SW 1271 (cell line): ENCODE measurements at places on chromosomes 4 and X.

DNA sequence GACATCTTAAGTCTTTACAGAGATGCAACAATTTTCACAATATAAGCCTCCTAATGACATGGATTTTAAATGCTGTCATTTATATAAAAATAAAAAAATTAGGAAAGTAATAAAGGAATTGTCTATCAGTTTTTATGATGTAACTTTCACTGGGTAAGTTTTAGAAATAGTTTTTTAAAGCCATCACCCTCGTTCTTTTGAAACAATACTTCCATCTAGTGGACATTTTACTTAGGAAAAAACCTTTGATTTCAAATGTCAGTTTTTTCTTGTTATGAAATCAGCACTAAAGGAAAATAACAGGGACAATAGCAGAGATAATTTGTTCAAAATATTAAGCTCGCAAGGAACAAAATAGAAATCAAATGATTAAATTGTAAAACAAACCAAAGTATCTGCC is 24.3 kb upstream of the NDNF start:
- peak; percentile 23 for DNase-seq

DNA sequence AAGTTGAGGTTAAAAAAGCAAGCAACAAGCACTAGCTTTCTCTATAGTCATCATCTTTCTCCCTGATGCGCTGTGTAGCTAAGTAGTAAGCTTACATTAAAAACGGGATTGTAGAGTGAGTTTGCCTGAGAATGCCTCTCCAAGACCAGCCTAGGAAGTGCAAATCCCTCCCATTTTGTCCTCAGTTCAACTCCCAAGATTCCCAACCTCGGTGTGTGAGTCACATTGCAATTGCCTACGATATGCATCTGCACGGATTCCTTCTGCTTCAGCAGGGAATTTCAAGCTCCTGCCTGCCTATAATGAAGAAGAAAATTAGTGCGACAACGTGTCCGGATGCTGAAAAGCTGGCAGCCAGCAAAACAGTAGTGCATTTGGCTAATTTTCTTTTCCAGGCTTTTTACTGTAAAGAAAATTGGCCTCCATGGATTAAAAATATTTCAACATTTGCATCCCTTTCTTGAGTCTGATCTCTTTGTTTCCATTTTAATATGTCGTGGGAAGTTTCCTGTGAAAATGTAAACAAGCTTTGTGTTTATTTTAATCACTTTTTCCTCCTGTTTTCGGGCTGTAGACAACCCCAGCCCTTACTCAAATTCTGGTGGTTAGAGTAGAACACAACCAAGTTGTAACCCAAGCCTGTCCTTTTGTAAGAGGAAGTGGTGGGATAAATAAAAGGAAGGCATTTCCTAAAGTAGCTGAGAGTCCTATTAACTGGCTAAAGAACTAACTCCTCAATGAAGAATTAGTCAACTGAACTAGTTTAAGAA is 58.4 kb upstream of the TET2 start:
- no peak for DNase-seq

DNA sequence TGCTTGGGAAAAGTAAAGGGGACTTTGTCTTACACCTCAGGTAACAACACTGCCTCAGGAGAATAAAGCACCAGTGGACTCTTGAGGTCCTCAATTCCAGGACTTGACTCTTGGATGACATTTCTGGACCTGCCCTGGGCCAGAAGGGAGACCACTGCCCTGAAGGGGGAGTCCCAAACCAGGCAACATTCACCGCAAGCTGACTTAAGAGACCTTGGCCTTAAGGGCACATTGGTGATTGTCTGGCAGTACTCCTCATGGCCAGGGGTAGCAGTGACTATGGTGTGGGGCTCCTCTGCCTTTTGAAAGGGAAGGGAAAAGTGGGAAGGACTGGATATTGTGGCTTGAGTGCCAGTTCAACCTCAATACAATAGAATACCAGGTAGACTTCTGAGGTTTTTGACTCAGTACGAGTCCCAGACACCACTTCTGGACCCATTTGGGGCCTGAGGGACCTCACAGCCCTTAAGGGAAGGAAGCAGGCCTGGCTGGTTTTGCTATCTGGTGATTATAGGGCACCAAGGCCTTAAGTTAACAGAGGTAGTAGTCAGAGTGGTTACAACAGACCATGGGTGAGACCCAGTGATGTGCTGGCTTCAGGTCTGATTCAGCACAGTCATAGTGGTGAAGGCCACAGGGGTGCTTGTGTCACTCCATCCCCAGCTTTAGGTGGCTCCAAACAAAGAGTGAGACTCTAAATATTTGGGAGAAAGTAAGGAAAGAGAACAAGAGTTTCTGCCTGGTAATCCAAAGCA is 121.2 kb upstream of the TET2 start:
- no peak for DNase-seq

- no peak for DNase-seq
These were observed 1119.6 kb downstream of the PCDH18 start for GRCh38 chr4:136412708-136413107.
